ENCODE measurements at places on chromosomes 5 and 9.

DNA sequence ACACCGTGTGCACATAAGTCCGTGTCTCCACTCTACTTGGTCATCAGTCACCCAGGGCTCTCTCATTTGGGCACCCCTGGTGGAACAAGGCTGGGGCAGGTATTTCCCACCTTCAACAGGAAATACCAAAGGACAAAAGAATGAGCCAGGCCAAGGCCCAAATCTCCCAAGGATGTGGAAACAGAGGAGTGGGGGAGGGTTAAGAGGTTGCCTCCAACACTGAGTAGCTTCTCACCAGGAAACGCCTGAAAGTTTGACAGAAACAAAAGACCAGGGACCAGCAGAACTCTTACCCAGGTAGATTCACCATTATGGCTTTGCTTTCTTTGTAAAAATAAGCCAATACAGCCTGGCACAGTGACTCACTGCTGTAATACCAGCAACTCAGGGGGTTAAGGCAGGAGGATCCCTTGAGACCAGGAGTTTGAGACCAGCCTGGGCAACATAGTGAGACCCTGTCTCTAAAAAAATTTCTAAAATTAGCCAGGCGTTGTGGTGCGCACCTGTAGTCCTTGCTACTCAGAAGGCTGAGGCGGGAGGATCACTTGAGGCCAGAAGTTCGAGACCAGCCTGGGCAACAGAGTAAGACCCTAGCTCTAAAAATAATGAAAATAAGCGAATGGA, 12.7 kb downstream of the SLC1A3 start:
- DNase-seq: no peak

- DNase-seq: no peak
Measured at GRCh38 chr5:168972731-168973130, 328.2 kb downstream of the SLIT3 start.

GRCh38 chr5:29896646-29897045, 1296.8 kb upstream of the CDH6 start:
- DNase-seq: no peak

- DNase-seq: no peak
Measured at GRCh38 chr5:62256161-62257019, 49.6 kb upstream of the KIF2A start.

- no peak for DNase-seq
Measured at GRCh38 chr5:8081179-8081578, 212.2 kb downstream of the MTRR start.

DNA sequence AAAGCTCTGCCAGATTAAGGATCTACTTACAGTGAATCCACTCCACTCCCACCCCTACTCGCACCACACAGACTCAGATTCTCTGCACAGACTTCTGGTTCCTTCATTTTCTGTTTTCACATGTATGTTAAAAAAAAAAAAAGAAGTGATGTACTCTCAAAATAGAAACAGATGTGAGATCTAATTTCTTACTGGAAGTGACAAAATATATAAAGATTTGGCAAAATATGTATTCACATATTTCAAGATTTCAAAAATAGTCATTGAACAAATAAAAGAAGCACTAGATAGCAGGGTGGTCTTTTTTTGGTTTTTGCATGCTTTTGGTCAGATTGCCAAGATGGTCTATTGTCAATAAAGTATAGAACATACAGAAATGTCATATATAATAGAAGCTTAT, 379.2 kb downstream of the TMEM167A start:
- DNase-seq: no peak

DNA sequence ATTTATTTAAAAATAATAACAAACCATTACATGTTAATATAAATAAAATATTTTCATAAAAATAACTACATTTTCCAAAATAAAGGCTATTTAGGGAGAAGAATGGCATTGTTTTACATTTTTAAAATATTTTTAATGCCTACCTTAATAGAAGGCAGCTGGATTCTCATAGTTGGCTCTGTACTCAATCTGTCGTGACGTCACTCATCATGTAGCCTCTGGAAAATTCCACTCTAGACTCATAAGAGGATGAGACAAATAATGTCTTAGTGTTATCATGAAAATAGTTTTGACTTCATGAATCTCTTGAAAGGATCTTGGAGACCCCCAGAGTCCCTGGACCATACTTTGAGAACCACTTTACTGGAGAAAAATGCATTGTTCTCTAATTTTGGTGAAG, 93.1 kb downstream of the NXNL2 start:
- DNase-seq: no peak

- DNase-seq: no peak
Measured at GRCh38 chr5:151772846-151773561, 1.2 kb downstream of the G3BP1 start.

GRCh38 chr5:66161356-66161755, 17.3 kb downstream of the SREK1 start:
- DNase-seq: no peak

- DNase-seq: no peak
Measured at GRCh38 chr5:6043491-6044310, 334.6 kb downstream of the MED10 start.

GRCh38 chr9:38026021-38026809, 42.8 kb downstream of the SHB start:
- no peak for DNase-seq

GRCh38 chr9:131667576-131667975, 72.3 kb downstream of the RAPGEF1 start:
- no peak for DNase-seq

DNA sequence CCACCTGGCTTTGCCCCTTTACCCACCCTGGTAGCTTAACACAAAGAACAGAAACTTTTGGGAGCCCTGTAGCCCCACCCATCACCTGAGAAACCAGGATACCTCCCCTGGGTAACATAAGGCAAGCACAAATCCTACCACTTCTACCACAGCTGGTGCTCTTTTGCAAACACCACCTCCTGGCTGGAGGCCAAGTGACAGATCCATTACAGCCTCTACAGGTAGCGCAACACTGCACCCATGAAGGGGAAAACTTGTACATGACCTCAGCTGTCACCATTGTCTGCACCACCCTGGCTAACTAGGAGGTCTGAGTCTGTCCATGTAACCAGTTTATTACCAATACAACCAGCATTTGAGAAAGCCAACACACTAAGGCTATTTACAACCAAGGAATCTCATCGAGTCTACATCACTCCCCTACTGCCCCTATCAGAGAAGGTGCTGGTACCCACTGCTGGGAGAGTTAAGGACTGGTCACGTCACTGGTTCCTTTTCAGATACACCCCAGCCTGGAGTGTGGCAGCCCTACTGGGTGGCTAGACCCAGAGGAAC, 128.6 kb downstream of the PJA2 start:
- DNase-seq: no peak

DNA sequence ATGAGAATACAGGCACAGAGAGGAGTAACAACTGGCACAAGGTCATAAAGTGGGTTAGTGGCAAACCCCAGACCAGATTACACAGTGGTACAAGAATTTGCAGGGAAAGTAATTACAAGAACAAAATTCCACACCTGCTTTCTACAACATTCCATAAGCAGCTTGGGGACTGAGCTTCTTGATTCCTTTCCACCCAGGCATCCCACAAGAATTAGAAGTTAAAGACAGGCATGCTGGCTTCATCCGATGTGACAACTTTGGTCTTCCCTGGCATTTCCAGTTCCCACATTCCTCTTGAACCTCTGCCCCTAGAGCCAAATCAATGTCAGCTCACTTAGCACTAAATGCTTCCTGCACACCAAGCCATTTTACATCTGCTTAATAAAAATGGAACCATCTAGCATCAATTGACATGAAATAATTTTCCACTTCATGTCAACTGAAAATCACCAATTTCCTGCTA, 435.8 kb upstream of the PAPPA start:
- no peak for DNase-seq

- no peak for DNase-seq
Measured at GRCh38 chr9:69012696-69013381, 1.1 kb downstream of the PRKACG start.

GRCh38 chr5:6636293-6636692, 3.1 kb downstream of the SRD5A1 start:
- no peak for DNase-seq

DNA sequence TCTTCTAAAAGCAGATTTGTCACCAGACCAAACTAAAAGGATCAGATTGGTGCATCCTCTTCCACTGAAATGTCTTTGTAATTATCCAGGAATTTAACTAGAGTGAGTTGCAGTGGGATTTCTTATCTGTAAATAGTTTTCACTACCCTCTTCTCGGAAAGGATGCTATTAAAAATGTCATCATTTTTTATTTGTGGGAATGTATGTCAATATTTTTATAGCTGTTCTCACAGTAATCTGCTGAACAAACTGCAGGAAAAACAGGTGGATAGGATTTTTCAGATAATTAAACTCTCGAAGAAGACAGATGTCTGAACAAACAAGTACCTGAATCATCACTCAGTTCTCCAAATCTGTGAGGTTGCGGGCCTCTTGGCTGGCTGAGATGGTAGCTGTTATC, 62.7 kb downstream of the RAB14 start:
- DNase-seq: no peak

DNA sequence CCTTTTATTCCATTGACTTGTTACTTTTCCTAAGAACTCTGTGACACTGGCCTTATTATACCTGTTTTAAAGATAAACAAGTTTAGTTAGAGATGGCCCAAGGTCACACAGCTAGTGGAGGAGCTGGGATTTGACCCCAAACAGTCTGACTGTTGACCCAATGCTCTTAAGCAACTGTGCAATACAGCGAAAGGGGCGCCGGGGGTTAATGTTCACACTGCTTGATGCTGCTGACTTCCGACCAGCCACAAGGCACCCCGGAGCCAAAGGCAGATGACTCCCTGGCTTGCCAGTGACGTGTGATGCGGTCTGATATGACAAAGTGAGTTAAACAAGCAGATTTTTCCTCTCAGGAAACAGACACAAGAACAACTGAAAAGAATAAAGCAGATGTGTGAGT, 23.9 kb downstream of the PIK3R1 start:
- no peak for DNase-seq

- no peak for DNase-seq
Measured at GRCh38 chr5:53080271-53080670, 29.3 kb downstream of the MOCS2 start.

GRCh38 chr5:132384506-132385050, 15.1 kb downstream of the SLC22A5 start:
- no peak for DNase-seq

DNA sequence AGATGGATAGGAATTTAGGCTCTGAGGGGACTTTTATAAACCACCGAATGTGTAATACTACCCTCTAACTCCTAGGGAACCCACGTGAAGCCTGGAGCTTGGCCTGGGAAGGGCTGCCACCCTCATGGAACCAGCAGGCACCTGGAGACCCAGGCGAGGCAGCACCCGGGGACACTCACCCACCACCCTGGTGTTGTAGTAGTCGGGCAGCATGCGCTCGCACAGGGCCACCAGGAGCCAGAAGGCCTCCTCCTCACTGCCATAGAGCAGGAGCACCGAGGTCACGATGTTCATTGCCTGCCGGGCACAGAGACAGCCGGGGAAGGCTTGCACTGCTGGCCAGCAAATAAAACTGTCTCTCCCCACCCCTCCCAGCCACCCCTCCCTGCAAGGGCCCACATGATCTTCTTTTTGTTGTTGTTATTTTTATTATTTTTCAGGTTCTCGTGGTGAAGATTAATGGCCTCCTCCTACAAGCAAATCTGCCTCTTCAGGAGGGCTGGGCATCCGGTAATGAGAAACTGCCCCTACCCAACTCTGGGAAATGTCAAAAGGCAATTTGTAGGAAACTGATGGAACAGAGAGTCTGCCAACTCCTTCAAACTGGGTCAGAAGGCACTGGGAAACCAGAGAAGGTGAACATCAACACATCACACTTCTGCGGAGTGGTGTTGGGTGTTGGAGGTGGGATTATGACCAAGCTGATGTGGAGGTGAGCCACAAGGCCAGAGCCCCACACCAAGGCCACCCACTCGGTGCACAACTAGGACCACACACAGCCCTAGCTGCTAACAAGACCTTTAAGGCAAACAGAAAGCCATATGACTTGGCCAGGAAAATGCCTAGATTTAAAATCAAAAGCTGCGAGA, 17.4 kb upstream of the MRNIP start:
- no peak for DNase-seq

- no peak for DNase-seq
Measured at GRCh38 chr9:94622087-94622800, 17.1 kb downstream of the FBP1 start.

DNA sequence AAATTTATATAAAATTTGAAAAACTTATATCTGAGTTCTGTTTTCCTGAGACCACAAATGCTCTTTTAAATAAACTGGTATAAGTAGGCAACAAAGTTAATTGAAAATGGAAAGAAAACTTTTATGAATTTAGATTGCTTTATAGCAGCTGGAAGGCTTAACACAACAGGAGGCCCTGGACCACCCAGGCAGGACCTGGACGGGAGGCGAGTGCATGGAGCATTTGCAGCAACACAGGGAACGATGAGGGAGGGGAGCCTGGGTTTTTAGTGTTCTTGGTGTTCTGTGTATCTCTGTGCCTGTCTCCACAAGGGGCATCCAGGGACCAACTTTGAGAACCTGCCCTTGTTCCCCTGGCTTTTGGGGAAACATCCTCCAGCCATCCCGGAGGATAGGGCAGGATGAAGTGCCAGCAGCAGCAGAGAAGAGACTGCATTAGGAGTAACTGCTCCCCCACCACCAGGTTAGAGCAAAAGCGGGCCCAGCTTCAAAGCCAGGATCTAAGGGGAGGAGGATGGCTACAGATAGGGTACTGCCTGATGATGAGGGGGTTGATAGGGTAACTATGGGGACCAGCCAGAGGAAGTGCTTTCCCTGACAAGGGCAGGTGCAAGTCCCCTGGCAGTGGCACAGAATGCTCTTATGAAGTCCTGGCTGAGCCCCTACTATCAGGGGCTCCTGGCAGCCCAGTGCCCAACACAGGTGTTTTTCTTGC, 6.7 kb upstream of the SPATA31E1 start:
- DNase-seq: no peak

- DNase-seq: no peak
Measured at GRCh38 chr5:34464829-34465228, 191.3 kb upstream of the RAI14 start.

- no peak for DNase-seq
Measured at GRCh38 chr5:79873187-79873586, 117.9 kb downstream of the MTX3 start.

DNA sequence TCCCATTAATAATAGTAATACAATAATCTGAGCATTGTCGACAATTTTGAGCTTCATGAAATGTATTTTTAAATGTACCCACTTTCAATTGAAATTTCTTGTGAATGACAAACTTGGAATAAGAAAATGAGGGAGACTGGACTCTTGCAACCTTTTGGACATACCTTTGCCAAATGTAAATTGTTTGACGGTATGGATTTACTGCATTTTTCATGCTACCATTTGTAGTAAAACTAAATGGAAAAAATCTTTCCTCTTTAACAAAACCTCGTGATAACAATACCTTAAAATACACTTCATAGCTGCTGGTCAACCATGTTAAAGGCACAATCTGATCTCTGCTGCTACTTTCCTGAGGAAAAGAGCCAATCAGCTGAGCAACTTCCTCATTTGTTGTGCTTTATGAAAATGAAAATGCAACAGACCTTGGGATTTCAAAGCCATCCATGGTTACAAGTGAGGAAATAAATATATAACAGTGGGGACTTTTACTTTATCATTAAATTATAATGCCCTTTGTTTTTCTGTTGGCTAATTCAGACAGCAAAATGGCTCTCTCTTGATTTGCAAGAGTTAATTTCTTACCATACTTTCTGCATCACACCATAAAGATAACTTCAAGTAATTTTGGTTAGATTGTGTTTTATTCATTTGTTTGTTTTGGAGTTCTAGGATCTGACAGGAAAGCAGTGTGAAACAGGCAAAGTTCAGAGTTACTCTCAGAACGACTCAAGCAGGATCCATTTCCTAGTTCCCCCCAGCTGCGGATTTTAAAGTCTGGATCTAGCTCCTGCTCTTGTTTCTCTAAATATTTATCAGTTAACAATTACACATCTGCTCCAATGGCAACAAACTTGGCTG, 1.1 kb downstream of the ALDH1A1 start:
- DNase-seq: no peak

- DNase-seq: no peak
Measured at GRCh38 chr9:18122171-18122570, 351.8 kb upstream of the ADAMTSL1 start.

Measured in caudate nucleus (tissue), 63 donors.